ENCODE measurements at places on chromosomes 16 and 17.

DNA sequence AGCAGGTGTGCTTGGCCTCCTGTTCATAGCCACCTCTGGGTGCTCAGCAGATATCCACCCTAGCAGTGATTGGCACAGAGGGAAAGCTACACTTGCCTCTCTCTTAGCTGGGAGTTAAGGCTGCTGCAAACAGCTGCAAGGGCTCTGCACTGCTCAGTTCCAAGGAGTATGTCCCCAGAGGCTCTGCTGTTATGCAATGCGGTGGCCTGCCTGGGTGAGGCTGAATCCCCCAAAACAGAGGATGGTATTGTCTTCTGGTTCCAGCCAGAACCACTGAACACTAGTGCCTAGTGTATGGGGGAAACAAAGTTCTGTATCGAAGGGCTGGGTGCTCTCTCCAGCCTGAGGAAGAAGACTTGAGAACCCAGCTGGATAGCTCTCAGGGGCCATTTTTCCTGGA lies 16.8 kb downstream of the TMEM94 start:
- no peak for DNase-seq

DNA sequence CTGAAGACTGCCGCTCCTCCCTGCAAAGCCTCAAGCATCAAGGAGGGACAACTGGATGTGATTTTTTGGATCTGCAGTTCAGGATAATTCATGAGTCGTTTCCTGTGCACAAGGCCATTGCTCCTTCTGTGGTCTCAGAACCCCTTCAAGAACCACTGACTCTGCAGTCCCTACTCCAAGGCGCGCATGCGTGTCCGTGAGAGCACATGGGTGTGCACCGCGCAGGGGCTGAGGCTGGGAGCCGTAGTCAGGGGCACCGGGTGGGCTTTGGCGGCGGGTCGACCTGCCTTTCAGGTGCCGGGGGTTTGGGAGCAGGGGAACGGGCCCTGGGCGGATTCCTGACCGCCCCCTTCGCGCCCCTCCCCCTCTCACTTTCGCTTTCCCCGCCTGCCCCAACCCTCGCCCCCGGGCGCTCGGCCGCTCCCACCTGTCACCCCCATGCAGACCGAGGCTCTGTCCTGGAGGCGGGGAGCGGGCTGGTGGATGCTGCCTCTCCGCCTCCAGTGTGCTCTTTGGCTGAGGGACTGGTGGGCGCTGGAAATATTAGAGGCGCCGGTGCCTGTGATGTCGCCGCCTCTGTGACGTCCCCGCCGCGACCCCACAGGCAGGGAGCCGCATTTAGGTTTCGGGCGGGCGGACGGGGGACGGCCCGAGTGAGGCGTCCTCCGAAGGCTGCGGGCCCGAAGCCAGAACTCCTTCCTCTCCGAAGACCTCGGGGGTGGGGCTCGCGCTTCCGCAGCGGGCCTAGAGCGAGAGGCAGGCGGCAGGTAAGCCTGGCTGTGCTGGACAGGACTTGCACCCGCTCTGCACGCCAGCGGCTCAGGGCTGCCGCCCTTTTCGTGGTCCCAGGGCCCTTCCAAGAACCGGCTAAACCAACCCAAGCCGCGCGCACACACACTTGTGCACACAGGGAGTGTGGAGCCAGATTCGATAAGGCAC lies at the start of gene SPATA32:
Gene SPATA32 (minus strand): TSS at position 518 of the 939 bp plus-strand sequence. CDS start 78 bp downstream, at position 440.
- peak; percentile 29 for DNase-seq

- DNase-seq, result no peak
Measured at GRCh38 chr16:51851111-51851510, 695.8 kb downstream of the TOX3 start.

DNA sequence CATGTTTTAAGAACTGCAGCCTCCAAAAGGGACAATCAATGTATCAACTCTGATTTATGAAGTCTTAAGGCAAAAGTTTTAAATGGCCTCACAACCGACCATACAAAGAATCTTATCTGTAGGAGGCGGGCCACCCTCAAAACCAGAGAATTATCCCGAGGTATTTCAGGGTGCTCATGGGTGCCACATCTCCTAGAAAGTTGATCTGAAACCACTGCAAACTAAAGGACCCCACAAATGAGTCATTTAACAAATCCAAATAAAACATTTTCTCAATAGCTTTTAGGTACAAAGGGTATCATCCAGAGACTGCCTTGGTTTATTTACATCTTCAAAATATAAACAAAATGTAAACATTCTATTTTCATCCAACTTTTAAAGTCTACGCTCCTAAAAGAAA lies 6.8 kb downstream of the ERN1 start:
- DNase-seq, result no peak

- DNase-seq, result no peak
Measured at GRCh38 chr17:15744074-15744676, 12.1 kb downstream of the TBC1D26 start.

DNA sequence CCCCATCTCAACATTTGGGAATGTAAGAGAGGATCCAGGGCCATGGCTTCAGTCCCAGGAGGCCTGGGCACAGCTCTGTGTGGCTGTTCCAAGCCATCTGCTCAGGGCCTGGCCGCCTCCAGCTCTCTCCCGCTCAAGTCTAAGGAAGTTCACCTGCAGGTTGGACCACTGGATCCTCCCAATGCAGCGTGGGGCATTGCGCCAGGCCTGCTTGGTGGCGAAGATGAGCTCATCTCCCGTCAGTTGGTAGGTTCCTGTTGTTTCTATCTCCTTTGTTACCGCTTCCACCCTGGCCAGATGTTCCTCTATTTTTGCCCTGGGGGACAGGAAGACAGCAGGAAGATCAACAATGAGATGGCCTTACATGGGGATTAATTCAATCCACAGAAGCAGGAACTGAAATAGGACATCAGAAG lies 17.5 kb downstream of the NOS2 start:
- DNase-seq, result no peak

DNA sequence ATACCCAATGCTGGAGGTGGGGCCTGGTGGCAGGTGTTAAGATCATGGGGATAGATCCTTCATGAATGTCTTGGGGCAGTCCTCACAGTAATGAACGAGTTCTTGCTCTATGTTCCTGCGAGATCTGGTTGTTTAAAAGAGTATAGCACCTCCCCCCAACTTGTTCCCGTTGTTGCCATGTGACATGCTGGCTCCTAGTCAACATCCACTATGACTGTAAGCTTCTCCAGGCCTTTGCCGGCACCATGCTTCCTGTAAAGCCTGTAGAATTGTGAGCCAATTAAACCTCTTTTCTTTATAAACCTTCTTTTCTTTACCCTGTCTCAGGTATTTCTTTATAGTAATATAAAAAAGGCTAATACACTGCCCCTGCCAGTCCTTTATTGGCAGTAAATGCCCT lies 33.3 kb downstream of the RANBP10 start:
- no peak for DNase-seq

- no peak for DNase-seq
Measured at GRCh38 chr16:78761427-78761826, 662.0 kb downstream of the WWOX start.

DNA sequence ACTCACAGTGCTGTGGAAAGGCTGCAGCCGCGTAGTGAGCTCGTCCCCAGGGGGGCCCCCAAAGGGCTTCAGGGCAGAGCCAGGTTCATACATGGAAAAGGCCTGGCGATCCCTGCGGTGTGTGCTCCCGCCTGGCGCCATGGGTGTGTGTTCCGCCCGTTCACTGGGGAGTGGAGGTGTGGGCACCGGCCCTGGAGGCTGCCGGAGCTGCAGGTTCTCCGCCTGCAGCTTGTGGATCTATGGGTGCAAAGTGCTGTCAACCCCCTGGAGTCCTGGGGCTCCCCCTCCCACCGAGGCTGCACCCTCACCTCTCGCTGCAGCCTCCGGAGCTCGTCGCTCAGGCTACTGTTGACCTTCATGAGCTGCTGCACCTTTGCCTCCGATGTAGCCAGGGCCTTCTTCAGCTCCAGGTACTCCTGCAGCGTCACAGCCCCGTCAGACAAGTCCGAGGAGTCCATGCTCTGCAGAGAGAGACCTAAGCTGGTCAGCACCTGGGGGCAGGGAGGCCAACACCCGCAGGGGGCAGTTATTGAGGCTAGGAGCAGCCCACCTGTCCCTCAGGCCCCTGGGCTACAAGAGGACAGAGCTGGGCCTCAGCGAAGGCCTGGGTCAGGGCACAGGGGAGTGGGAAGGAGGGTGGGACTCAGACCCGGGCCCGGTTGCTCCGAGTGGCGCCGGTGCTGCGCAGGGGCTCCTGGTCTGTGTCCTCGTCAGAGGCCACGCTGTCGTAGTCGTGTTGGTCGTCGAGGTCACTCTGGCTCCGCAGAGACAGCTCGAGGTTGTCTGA lies 7.9 kb downstream of the TP53I13 start:
- DNase-seq, result no peak

DNA sequence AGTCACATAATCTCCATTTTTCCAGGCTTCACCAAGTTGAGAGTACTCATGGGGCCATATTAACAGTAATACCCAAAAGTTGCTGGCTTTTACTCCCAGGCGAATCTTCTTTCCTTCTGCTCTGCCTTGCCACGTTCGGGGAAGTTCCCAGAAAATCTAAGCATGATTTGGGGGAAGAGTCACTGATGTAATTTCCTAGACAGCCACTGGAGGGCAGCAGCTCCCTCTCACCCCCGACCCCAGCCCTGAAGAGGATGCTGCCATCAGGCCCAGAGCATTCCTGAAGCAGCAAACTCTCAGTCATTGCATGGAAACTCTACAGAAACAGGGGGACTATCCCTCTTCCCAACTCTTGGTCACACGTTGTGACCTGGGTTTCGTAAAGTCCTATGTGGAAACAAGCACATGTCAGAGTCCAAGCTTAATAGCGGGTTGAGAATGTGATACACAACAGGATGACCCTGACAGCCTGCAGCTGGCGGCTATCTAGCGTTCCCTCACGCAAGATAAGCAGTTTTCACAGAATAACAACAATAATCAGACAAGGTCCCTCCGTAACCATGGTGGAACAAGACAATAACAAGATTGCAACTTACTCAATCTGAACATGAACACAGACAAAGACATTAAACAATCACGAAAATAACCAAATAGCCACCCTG lies 43.8 kb upstream of the DHX40 start:
- DNase-seq, result peak; percentile 42

GRCh38 chr17:3712811-3713463 lies 10.8 kb upstream of the HASPIN start:
- no peak for DNase-seq

DNA sequence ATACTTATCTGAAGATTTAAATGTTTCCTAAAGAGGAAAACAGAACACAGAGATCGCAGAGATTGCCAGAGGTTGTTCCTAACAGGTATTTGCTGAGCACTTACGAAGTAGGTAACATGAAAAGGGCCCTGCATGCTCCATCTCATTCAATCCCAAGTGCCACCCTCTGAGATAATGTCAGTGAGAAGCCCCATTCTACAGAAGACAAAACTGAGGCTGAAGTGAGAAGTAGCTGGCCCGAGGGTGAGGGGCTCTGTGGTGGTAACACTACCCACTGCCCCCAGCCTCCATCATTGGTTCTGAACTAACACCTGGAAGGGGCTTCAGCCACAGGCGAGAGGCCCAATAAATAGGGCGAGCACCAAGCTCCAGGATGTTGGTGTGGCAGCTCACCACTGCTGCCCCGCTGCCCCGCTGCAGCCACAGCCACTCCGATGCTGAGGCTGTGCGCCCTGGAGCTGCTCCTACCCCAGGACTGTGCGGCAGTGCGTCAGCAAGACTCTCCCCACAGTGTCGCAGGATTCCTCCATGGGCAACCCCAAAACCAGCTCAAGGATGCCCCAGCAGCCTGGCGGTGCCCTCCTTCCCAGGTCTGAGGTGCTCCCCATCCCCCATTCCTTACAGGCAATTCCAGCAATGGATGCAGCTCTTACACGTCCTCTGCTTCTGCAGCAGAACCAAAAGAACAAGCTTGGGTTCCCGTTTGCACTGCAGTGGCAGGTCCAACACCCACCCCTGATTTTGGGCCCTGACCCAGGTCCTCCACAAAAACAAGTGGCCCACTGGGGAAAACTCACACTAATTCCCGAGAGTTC lies 10.3 kb downstream of the FLCN start:
- no peak for DNase-seq

DNA sequence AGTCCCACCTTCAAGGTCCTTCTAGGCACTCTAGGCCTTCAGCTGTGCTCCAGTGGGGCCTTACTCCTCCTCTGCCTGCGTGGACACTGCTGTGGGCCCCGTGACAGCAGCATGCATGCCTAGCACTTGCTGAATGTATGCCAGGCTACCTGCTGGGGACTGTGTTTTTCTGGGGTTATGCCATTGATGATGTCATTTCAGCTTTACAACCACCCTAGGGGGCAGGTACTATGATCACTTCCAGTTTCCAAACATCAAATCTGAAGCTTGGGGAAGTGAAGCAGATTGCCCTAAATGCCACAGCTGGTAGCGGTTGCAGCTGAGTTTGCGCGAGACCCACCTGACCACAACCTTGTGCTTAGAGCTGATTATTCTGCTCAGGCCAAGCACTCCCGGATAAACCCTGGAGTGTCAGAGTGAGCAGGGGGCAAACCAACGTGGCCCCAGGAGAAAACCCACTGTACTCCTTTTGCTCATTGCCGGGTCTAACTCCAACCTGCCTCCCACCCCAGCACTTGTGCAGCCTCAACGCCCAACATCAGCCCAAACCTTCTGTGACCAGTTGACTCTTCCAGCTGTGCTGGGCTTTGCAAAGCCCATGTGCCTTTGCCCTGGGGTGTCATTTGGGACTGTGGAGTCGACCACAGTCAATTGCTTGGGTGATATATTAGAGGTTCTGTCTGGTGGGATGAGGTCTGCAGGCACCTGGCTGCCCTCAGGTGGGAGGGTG lies 168.4 kb downstream of the ENGASE start:
- no peak for DNase-seq

DNA sequence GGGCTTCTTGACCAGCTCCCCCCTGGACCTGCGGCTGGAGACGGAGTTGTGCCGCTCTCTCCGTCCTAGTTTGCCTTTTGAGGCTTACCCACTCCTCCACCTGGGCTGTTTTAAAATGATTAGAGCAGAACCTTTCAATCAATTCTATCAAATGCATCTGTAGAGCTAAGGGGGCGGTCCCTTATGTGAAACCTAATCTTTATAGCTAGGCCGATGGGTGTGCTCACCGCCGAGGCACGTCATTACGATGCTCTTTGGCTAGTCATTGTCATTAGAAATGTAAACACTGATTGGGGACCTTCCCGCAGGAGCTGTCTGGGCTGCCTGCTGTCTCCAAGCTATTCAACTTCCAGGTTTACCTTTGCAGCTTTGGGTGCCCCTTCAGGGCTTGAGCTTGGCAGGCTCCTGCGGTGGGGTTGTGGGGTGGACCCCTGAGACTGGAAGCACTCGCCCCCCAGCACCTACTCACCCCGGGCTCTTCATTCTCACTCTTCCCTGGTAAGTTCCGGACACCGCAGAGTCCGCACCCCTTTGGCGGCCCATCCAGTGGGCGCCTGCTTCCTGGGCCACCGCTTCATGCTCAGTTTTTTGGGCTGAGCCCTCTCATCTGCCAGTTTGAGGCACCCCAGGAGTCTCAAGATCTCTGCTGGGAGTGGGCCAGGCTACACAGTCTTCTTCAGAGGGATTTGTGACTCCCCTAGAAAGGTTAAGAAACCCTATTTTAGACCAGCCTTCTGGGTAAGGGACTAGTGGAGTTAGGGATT lies 20.9 kb upstream of the IL17C start:
- no peak for DNase-seq

DNA sequence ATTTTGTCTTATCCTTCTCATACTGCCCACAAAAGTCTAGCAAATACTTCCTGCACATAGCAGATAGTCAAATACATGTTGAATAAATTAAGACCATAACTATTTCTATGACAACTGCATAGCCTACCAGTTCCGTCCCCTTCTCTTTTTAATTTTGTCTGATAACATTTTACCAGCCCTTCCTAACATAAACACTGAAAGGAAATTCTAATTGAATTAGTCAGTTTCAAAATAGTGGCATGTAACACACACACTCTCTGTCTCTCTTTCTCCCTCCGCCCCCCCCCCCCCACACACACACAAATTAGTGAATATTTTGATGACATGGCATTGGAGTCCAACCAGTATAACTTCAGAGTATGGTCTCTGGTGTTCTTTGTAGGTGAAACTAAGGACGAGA lies 41.8 kb downstream of the TNRC6C start:
- no peak for DNase-seq

Data from stimulated activated CD4-positive, alpha-beta T cell treated with anti-CD3 and anti-CD28 coated beads, Interleukin-1b, Interleukin-23, amount 100 ng/mL, for 24 hours (primary cell).